ENCODE measurements at places on chromosomes 3 and 15.
A peak's percentile ranks its signal among the peaks of the same experiment; 100 is the strongest.

DNA sequence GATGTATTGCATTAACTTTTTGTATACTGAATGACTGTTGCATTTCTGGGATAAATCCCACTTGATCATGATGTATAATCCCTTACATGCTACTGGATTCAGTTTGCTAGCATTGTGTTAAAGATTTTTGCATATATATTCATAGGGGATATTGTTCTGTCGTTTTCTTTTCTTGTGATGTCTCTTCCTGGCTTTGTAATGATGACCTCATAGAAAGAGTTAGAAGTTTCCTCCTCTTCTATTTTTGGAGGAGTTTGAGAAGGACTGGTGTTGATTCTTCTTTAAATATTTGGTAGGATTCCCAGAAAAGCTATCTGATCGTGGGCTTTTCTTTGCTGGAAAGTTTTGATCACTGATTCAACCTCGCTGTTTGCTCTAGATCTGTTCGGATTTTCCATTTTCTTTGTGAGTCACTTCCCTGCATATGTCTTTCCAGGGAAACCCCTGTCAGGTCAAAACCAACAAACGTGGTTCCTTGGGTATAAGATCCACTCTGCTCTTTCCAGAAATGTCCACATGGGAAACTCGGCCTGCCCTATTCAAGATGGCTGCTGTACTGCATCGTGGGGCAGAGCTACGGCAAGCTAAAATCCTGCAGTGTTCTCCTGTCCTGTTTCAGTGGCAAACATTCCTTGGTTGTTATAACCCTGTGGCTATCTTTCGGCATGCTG is 120.4 kb downstream of the GABRG3 start:
- DNase-seq = no peak

DNA sequence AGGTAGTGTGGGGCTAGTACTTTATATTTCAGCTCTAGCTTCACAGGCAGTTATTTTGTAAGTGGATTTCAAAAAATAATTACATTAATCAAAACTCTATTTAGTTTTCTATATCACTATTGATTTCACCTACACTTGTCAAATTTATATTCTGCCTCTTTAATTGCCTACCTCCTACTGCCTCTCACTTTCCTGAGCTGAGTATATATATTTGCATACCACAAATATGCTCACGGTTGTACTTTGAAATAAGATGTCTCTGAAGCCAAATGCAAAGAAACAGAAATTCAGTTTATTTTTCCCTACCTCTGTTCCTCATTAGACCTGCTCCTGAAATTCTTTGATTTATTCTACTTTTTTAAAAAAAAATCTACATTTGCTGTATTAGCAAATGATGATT is 309.3 kb upstream of the TGFBR2 start:
- no peak for DNase-seq

DNA sequence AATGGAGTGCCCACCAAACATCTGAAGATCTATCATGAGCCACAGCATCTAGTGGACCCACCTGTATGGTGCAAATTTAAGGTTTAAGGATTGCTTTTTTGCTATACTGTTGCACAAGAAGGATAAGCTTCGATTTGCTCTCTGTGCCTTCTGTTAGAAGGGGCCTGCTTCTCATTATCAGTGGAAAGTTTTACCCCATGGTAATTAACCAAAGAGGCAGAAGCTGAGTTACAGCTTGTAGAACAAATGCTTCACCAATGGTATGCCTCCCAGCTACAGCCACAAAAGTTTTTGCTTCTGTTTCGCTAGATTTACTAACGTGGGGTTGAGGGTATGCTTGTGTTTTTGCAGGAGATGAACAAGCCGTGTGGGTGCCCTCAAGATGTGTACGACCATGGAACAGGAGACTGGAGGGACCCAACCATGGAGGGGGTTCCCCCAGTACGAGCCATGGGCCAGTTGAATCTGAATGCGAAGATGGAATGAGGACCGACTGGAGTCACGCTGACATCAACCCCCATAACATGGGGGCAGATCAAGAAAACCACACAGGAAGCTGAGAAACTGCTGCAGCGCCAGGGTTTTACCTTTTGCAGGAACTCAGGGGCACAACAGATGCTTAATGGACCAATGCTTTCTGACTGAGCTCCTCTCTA is 43.5 kb downstream of the ACAD9 start:
- peak; percentile 12 for DNase-seq

DNA sequence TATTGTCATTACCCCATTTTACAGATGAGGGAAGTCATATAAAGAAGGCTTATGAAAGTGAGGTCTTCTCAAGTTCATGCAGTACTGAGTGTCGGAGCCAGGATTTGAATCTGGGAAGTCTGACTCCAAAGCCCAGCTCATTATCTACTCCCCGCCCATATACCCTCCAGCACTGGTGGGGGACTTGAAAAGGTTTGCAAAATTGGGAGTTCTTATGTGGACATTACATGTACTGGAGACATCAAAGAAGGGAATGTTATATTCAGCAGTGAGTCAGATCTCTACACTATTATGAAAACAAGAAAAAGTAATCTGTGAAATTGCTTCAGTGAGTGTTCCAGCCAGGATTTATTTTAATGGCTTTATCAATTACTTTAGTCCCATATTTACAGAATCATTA is 185.2 kb upstream of the CADPS start:
- DNase-seq = no peak

DNA sequence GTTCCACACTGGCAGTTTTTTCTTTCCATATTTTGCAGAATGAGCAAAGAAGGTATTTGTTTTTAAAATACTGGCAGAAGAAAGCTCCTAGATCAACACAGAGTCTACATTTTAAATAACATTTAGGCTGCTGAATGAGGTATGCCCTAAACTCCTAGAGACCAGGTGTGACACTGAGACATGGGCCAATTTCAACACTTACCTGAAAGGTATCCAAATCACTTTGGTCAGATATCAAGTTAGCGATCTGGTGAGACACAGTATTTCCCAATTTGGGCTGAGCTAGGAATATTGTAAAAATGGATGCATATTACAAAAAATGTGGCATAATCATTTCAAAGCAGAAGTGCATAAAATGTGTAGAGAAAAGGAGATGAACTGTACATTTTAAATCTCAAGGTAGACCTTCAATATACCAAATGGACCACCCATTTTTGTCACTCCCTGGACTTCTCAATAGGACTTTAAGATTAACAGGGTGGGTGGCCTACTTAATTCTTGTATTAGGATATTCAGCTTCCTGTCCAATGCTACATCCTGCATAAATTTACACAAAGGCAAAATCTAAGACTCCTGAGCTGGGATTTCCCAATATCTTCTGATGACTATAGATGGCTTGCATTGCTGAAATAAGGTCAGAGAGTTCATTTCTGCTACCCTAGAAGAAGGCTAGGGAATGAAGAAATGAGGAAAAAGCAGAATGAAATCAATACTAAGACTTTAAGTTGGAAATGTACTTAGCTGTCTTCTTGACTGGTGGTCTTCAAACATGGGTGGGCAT is 487.8 kb downstream of the FOXP1 start:
- no peak for DNase-seq

- no peak for DNase-seq
Observed at GRCh38 chr3:24396338-24396737, 98.3 kb downstream of the THRB start.

GRCh38 chr3:72441284-72441994 is 406.8 kb downstream of the SHQ1 start:
- DNase-seq = no peak

GRCh38 chr3:55455915-55456314 is 31.2 kb downstream of the WNT5A start:
- no peak for DNase-seq

DNA sequence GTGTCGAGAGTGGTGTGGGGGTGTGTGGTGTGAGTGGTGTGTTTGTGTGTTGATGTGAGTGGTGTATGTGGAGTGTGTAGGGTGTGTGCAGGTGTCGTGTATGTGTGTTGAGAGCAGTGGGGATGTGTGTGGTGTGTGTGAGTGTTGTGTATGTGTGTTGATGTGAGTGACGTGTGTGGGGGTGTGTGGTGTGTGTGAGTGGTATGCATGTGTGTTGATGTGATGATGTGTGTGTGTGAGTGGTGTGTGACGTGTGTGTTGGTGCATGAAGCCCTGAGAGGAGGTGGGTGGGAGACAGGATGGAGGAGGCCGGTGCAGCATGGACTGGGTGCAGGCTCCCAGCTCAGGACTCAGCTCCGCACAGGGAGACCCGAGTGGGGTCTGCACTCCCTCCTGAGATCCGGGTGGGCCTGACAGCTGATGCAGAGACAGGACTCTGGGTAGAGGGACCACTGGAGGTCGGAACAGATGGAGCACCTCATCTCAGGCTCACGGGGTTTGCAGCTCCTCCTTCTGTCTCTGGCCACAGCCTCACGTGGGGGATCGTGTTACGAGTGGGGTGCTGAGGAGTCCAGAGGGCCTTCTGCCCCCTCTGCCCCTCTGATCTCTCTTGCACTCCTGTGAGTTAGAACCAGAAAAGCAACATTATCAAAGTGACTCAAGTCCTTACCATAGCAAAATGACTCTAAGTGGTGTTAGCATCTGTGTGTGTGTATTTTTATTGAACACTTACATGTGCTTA is 41.3 kb downstream of the ARNT2 start:
- no peak for DNase-seq

DNA sequence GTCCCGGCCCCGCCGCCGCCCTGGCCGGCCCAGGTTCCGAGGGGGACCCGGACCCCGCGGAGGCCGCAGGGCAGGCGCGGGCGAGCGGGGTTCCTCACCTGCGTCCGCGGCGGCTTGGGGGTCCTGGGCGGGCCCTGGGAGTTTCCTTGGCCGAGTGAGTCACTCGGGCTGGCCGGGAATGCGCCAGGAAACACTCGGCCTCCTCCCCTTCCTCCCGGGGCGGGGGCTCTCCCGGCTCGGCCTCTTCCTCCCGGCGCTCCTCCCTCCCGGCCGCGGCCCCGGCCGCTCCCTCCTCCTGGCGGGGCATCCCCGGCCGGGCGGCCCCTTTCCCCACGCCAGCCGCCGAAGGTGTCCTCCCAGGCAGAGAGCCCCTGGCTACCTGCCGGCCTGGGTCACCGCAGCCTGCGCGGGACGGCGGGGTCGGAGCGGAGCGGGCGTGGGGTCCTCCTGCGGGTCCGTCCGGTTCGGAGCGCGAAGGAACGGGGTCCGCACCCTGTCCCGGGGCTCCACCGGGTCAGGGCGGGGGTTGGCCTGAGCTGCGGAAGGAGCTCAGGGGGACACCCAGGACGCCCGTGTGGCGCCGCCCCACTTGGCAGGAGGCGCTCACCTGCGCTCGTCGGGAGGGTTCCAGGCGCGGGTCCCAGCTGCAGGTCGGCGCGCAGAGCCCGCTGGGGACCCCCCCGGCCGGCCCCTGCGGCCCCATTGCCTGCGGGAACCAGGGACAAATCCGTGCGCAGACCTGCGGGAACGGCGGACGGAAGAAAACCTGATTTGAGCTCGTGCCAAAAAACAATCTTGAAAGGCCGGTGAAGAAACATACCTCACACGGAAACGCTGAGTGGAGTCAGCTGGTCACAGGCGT is at the start of gene CYFIP1:
Gene CYFIP1 (minus strand): TSS at position 180 of the 862 bp plus-strand sequence. CDS start 33,083 bp downstream, outside the sequence.
- no peak for DNase-seq

DNA sequence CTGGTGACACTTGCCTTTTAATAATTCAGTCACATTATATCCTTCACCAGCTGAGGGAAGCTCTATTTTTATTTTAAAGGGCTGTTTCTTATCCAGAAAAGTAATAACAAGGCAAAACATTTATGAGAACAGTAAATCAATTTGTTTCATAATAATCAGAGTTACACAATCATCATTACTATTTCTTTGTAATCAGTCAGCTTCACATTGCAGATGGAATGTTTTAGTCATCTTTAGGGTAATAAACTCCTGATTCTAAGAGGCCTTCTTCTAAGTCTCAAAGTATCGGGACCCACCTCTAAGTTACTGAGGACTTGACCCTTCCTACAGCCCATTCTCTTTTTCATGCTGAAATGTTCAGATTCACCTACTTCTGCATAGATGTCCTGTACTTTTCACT is 298.3 kb upstream of the TGFBR2 start:
- DNase-seq = no peak

DNA sequence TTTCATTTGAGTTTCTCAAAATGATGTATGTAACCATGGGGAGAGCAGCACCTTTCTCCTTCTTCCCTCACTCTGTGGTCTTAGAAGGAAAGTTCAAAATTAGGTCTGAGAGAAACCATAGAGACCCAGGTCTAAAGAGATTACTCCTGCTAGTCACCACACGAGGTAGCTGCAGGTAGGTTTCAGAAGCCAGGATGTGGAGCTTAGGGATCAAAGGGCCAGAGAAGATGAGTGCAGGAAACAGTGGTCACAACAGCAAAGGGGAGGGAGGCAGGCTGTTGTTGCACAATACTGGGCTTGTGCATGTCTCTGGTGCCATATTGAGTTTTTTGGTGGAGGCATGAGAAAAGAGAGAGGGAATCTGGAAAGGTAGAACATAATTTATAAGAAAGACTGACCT is 583.6 kb downstream of the AGBL1 start:
- DNase-seq = no peak

DNA sequence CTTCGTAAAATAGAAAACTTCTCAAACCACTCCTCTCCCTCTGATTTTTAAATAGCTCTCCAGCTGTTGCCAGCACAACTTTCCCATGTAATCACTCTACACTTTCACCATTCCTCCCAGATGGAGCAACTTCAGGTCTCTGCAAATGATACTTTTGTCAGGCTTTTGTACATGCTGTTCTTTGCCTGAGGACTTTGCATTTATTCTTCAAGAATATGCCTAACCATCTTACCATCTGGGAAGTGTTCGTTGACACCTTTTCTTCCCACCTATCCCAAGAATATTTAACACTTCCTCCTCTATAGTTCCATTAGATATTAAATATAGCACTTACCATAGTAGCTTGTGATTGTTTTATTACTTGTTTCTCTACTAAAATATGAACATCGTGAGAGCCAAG is 703.7 kb downstream of the CADM2 start:
- no peak for DNase-seq

DNA sequence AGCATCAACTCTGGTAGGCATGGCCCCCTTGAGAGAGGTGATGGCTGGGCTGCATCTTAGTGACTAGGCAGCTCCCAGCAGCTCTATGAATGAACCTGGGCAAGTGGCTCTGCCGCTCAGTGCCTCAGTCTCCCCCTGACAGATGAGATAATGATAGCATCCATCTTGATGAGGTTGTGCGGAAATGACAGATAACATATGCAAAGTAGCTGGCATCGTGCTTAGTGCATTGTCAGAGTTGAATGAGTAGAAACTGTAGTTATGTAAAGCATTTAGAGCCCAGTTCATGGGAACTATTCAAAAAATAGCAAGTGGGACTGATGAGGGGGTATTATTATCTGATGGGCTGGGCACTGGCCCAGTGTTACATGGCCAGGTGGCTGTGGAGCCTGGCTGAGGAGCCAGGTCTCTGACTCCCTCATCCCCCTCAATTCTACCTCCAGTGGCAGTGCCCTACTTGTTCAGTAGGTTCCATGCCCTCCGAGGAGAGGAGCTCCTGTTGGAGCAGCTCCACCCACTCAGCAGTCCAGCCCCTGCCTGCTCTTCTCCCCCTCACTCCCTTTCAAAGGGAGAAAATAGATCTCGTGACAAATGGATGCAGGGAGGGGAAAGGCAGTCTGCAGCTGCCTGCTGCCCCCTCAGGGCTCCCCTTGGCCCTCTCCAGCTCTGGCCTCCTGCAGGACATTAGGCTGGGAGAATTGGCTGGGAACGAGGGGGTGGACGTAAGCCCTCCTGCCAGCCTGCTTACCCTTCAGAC is 6.6 kb downstream of the PRKCD start:
- DNase-seq = no peak
